Tibial artery (tissue), 4 donors: ENCODE measurements at places on chromosomes 7 and 10.
A peak's percentile ranks its signal among the peaks of the same experiment; 100 is the strongest.

- peaks cover 2% of the 10 kb centered on the region for H3K27me3 ChIP-seq
- no peak overlapping the region for H3K27ac ChIP-seq
- no peak for DNase-seq
- H3K4me3 ChIP-seq: no peak overlapping the region
Observed at GRCh38 chr7:43119371-43120075, 7.1 kb downstream of the HECW1 start.

DNA sequence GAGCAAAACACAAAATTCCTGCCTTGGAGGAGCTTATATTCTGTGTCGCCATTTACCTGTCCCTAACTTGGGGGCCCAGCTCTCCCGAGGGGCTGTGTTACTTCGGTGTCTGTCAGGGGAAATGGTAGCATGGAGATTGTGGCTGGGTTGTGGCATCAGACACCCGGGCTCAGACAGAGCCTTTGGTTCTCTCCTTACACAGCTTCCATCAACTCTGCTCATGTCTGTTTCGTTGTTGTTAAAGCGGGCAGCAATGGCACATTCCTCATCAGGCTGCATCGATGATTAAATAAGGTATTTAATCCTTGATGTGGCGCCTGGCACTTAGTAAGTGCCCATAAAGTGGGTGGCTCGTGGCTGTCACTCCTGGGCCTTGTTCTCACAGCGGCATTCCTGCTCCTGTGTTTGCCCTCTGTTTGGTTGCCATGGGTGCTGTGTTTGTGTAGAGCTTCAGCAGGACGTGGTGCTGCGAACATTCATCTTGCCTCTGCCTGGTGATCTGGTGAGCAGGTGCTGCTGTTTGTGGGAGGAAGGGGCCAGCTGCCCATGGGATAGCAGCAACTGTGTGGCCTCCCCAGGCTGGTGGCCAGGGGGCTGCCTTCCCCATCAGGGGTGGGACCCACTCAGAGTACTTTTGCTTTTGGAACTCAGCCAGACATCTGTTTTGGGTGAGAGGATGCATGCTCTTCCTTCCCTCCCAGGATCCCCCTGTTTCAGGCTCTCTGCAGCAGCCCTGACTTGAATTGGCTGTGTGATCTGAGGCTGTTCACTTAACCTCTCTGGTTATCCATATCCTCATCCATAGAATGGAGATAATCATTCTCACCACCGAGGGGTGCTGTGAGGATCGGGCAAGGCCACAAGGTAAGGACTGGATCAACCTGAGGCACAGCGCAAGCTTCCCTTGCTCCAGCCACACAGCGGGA is 207.2 kb upstream of the SVIL start:
- peak overlapping the region; percentile 85 for H3K27ac ChIP-seq
- peaks cover 40% of the 10 kb centered on the region for H3K4me1 ChIP-seq
- DNase-seq: peak; percentile 49
- no peaks in the 10 kb centered on the region for H3K36me3 ChIP-seq
- no peaks in the 10 kb centered on the region for H3K27me3 ChIP-seq

- H3K27me3 ChIP-seq: no peaks in the 10 kb centered on the region
- no peak overlapping the region for H3K27ac ChIP-seq
- DNase-seq: no peak
- H3K36me3 ChIP-seq: no peaks in the 10 kb centered on the region
- no peaks in the 10 kb centered on the region for H3K4me1 ChIP-seq
Observed at GRCh38 chr7:114629762-114630161, 215.1 kb downstream of the FOXP2 start.

DNA sequence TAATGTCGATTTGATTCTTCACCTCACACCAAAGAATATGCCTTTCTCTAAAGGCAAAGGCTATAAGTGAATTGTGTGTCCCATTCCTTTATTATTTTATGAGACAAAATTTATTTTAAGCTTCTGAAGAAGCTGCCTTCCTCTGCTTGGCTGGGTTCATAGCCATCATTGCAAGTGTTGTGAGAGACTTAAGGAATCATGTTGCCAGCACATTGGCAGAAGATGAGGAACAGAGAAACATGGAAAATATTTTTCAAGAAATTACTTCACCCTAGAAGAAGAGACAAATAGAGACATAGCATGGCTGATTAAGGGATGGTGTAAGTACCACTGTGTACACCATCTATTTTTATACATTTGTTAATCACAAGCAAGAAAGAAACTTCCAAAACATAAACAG is 230.1 kb upstream of the SEMA3E start:
- H3K27me3 ChIP-seq: no peaks in the 10 kb centered on the region
- no peaks in the 10 kb centered on the region for H3K36me3 ChIP-seq
- DNase-seq: no peak

GRCh38 chr10:128152741-128153580 is 26.7 kb upstream of the MKI67 start:
- peaks cover 6% of the 10 kb centered on the region for H3K4me1 ChIP-seq
- no peak for DNase-seq
- no peaks in the 10 kb centered on the region for H3K27me3 ChIP-seq
- H3K36me3 ChIP-seq: no peaks in the 10 kb centered on the region

- DNase-seq: peak; percentile 76
- peak overlapping the region; percentile 98 for H3K27ac ChIP-seq
- H3K36me3 ChIP-seq: no peaks in the 10 kb centered on the region
- H3K4me3 ChIP-seq: peak overlapping the region; percentile 71
- peaks cover 6% of the 10 kb centered on the region for H3K4me1 ChIP-seq
- no peaks in the 10 kb centered on the region for H3K27me3 ChIP-seq
Observed at GRCh38 chr7:151251328-151251688, 2.8 kb upstream of the SMARCD3 start.

- H3K27me3 ChIP-seq: no peaks in the 10 kb centered on the region
- no peak for DNase-seq
- no peaks in the 10 kb centered on the region for H3K36me3 ChIP-seq
- peaks cover 20% of the 10 kb centered on the region for H3K4me1 ChIP-seq
- no peak overlapping the region for H3K27ac ChIP-seq
- peak overlapping the region; percentile 79 for H3K4me3 ChIP-seq
Observed at GRCh38 chr7:98251231-98251600, 816 bp downstream of the TECPR1 start.
